Small intestine (tissue), 16 donors: ENCODE measurements at places on chromosomes 2 and 18. TPM values are rescaled to one million over a fixed set of nuclear protein-coding genes. Genes with fewer than 3 reads are reported as not detected.

POTEC gene
- not detected for polyA plus RNA-seq

PLB1 gene
- 0.81 TPM for polyA plus RNA-seq

FSHR gene
- not detected for polyA plus RNA-seq

DNA sequence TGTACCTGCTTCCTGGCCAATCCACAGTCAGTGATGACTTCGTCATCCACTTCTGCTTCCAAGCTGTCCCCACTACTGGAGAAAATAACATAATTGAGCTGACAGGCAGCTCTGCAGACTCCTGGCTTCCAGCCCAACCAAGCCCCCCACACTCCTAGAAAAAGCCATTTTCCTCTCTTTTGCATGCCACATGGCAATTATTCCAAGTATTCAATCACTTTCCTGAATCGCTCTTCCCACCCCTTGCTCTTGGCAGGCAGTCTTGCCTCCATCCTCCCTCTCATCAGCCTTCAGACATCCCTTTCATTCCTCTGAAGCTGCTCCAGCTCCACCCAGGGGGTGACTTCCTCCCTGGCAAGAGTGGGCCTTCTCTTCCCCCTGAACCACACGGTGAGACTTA lies 14.3 kb upstream of the ST8SIA5 start:
- H3K27ac ChIP-seq, result no peak overlapping the region
- no peaks in the 10 kb centered on the region for H3K36me3 ChIP-seq
- no peaks in the 10 kb centered on the region for H3K4me1 ChIP-seq
- H3K4me3 ChIP-seq, result no peak overlapping the region

- H3K4me1 ChIP-seq, result no peaks in the 10 kb centered on the region
- H3K4me3 ChIP-seq, result no peak overlapping the region
- no peaks in the 10 kb centered on the region for H3K27me3 ChIP-seq
- H3K36me3 ChIP-seq, result no peaks in the 10 kb centered on the region
Measured at GRCh38 chr18:29749704-29750103, 1292.8 kb downstream of the DSC3 start.

DNA sequence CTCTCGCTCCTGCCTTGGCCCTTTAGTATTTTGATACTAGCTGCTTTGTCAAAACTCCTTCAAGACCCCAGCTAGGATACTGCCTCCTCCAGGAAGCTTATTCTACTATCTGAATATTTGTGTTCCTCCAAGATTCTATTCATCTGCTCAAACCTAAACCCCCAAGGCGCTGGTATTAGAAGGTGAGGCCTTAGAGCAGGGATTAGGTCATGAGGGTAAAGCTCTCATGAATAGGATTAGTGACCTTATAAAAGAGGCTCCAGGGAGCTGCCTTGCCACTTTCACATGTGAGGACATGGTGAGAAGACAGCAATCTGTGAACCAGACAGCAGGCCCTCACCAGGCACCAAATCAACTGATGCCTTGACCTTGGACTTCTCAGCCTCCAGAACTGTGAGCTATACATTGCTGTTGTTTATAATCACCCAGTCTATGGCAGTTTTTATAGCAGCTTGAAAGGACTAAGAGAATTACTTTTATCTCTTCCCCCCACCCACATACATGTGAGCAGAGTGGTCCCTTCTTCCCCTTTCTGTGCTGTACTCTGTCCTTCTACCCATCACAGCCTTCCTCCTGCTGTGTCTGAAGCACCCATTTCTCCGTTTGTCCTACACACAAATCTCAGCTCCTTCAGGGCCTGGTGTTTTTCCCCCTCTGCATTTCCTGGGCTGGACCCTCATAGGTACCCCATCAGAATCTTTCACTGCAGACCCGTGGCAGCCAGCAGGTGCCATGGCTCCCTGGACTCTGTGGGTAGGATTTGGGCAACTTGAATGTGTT lies 54.5 kb downstream of the HS1BP3 start:
- H3K4me1 ChIP-seq, result peaks cover 49% of the 10 kb centered on the region
- no peaks in the 10 kb centered on the region for H3K36me3 ChIP-seq
- H3K27me3 ChIP-seq, result no peaks in the 10 kb centered on the region

DNA sequence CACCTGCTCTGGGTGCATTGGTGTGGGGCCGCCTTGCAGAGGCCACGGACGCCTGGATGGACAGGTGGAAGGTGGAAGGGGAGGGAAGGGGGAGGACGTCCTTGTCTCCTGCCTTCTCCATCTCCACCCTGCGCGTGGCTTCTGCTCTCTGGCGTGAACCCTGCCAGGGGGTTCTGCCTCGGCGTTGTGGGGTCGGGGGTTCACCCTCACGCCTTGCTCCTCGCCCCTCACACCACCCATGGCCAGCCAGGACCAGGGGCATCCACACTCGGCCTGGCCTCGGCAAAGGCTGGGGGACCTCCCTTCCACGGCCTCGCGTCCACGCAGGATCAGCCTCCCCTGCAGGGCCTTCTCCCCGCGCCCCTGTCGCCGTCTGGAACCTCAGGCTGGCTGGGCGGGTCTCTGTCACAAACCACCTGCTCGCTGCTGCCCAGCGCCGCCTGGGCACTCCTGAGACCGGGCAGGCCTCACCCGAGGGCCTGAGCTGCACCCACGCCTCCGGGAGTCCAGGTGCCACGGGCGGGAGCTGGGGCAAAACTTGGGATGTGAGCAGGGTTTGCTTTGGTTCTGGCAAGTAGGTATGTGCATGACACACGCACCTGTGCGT lies 655.9 kb downstream of the GALR1 start:
- H3K36me3 ChIP-seq, result no peaks in the 10 kb centered on the region
- no peak for DNase-seq
- H3K4me1 ChIP-seq, result no peaks in the 10 kb centered on the region
- no peak overlapping the region for H3K4me3 ChIP-seq

ASPRV1 gene
- 3.5 TPM for polyA plus RNA-seq

CCDC93 gene
- polyA plus RNA-seq, result 7.2 TPM

GRCh38 chr2:1011006-1011405 lies 60.4 kb downstream of the SNTG2 start:
- H3K4me3 ChIP-seq, result no peak overlapping the region
- no peaks in the 10 kb centered on the region for H3K27me3 ChIP-seq
- H3K4me1 ChIP-seq, result no peaks in the 10 kb centered on the region
- no peaks in the 10 kb centered on the region for H3K36me3 ChIP-seq
